CD4-positive, alpha-beta T cell (primary cell): ENCODE measurements at places on chromosomes 13 and 19.

DNA sequence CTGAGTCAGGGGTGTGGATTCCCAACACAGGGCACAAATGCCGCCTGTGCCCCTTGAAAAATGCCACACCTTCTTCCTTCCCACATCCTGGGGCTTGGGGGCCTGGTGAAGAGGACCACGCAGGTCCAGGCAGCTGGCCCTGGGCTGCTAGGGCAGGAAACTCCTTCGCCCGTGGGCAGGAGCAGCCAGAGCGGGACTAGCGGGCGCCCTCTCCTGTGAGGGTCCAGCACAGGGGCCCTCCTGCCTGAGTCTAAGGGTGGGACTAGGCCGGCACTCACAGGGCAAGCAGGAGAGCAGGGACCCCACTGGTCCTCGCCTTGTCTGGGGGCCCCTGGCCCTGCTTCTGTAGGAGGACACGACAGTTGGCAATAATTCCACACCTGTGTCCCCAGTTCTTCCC lies 7.5 kb upstream of the CEBPA start:
- no peak for DNase-seq

DNA sequence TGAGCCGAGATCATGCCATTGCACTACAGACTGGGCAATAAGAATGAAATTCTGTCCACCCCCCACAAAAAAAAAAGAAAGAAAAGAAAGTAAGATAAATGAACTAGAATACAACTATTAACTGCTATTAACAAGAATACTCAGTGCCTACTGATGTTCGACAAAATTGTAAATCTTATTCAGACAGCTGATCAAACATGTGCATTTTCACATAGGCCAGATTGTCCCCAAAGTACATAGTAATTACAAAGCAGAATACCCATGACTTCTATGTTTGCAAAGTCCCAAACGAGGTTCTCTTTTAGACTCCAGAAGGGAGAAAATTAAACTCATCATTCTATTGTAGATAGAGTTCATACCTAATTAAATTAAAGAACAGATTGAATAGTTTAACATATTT lies 113.4 kb downstream of the UFM1 start:
- no peak for DNase-seq

- DNase-seq: no peak
Observed at GRCh38 chr13:49625392-49626079, 2.8 kb upstream of the ARL11 start.

DNA sequence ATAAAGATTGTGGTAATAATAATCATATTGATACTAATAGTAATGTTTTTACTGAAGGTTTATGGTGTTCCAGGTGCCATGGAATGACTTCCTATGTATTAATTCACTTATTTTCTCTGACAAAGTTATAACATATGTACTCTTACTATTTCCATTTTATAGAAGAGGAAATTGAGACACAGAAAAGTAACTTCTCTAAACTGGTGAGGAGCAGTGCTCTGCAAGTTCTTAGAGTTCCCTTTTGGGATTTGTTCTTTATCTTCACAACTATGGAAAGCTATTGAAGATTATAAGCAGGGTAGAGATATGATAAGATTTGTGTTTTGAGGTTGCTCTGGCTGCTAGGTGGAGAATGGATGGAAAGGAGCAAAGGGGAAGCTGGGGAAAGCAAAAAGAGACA lies 83.9 kb upstream of the OLFM4 start:
- DNase-seq: no peak

GRCh38 chr19:28497137-28497536 lies 715.8 kb downstream of the UQCRFS1 start:
- DNase-seq: no peak

DNA sequence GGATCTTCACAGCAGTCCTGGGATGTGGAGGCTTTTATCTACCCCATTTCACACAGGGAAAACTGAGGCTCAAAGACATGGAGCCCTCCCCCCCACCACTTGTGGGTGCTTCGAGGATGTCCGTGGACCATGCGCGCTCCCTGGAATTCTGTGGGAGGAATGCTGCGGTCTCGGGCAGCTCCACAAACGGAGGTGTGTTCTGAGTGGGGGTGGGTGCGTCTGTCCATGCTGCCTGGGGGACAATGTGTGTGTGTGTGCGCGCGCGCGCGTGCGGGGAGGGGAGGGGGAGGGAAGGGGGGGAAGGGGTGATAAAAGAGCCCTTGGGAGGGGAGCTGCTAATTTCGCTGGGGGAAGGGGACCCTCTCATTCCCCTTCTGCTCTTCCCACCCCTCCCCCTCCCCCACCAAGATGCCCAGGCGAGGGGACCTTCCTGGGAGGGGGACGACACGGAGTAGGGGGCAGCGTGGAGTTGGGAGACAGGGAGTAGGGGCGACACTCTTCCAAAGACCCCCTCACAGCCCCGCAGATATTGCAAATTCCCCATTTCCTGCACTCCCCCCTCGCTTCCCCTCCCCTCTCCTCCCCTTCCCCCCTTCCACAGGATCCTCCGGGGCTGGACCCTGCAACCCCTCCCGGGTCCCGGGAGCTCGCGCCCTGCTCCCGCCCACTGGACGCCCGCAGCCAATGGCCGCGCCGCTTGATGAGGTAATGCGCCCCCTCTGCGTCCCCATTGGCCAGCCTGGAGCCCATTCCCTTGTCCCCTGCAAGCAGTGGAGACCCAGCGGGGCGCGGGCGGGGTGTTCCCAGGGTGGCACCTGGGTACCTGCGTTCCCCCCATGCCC lies 18.9 kb upstream of the ZNRF4 start:
- no peak for DNase-seq

DNA sequence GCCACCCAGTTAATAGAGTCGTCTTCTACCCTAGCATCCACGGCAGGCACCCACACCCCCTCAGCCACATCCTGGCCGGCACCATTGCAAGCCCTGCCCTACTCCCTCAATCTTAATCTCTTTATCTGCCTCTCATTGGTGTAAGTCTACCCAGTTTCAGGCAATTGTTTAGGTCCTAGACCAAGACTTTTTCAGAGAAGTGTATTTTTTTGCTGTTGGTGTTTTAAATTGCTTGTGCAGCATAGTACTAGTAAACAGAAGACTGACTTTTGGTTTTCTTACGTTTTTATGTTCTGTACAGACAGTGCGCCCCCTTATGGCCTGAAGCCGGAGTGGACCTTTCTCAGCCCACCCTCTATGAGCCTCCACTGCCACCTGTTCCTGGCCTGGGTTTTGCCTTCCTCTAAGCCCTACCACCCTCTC lies 2.3 kb upstream of the LCP1 start:
- peak; percentile 64 for DNase-seq

- no peak for DNase-seq
Observed at GRCh38 chr19:50796634-50797428, 6.6 kb downstream of the ACP4 start.

DNA sequence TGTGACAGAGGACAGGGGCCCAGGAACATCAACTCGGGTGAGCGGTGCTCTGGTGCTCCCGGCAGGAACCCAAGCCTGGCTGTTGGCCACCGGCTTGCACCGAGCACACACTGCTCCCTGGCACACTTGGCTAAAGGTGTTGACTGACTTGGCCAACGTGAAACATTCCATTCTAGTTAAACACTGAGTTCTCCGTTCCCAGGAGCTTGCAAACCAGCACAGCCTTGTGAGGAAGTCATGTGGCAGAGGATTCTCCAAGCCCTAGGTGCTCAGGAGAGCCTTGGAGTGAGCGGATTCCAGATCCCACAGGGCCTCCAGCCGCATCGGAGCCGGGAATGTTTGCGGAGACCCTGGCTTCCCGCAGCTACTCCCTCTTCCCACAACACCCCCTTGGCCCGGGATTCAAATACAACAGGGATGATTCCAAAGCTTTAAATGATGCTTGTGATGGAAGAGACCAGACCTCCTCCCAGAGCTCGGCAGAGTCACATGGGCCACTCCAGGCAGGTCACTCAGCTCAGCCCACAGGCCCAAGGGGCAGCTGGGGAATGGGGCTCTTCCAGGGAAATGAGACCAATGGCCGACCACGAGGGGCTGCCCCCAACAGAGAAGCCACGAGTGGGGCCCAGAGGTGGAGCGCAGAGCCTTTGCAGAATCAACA lies 2.9 kb downstream of the C13orf46 start:
- no peak for DNase-seq

- DNase-seq: no peak
Observed at GRCh38 chr13:46953331-46953730, 56.5 kb upstream of the HTR2A start.

GRCh38 chr13:109810761-109811510 lies 24.6 kb upstream of the IRS2 start:
- no peak for DNase-seq

- peak; percentile 60 for DNase-seq
Observed at GRCh38 chr13:41356786-41357185, 45.7 kb downstream of the NAA16 start.

DNA sequence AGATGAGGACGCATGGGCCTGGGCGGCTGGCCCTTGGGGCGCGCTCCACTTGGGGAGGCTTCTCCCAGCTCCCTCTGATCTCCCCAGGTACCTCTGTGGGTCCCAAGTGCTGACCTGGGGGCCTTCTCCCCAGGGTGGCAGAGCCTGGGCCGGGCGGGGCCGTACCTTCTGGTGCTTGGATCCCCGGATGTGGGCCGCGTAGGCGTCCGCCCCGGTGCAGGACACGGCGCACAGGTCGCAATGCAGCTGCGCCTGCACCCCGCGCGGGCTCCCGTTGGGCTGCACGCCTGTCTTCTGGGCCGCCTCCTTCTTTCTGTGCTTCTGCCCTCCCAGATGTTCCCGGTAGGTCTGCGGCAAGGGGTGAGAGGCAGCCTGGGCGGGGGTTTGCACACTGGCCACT lies 41.1 kb upstream of the MATK start:
- no peak for DNase-seq

DNA sequence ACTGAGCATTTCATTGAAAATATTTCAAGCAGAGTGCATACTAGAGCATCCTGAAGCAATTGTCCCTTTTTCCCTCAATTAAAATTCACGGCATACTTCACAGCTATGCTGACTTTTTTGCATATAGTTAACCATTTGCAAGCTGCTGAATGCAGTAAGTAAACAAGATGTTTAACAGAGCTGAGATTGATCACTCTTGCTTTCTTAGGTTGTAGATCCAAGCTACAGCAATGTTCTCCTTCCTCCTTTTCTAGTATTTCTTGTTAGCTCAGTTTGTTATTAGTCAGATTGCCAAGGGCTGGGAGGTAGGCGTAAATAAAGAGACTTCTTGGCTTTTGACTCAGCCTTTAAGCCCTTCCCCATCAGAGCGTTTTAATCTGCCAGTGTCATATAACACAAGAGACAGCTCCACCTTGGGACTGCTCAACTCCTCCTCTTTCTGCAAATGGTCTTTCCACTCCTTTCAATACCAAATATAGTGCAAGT lies at the start of gene SLITRK6:
Gene SLITRK6 (minus strand): TSS at position 323 of the 486 bp plus-strand sequence. CDS start 2,911 bp downstream, outside the sequence.
- DNase-seq: no peak

DNA sequence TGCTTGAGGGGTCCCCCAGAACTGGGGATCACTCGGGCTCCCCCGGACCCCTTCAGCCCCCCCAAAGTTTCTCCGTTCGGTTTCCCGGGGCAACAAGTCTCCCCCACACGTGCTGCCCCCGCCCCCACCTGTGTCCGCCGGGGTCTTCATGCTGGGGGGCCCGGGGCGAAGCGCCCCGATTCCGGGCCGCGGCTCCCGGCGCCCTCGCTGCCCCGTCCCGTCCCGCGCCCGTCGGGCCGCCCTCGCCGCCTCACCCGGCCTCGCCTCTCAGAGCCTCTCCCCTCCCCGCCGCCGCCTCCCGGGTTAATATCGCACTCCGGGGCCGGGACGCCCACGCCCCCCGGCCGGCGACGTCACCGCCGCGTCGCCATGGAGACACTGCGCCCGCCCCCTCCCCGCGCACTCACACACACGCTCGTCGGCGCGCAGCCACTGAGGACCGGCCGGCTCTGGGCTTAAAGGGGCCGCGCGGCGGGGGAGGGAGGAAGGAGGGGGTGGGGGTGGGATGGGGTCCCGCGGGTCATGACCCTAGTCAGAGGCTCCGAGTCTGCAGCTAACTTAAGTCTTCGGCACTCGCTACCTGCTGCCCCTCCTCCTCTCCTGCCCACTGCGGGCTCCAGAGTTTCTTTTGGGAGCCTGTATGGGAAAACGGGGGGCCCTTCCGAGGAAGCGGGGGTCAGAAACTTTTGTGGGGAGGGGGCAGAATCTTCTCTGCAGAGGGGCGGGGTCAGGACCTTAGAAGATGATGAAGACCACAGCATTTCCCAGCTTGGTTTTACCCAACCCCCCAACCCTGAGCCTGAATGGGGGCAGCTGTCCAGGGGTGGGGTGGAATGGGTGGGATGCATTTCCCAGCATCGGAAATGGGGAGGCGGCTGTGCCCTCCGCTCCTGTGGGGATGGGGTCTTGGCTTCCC lies at the start of gene ERF:
Gene ERF (minus strand): TSS at position 279 of the 916 bp plus-strand sequence. CDS start 129 bp downstream, at position 150.
- peak; percentile 91 for DNase-seq

GRCh38 chr19:3931041-3931440 lies 1.8 kb upstream of the NMRK2 start:
- no peak for DNase-seq

DNA sequence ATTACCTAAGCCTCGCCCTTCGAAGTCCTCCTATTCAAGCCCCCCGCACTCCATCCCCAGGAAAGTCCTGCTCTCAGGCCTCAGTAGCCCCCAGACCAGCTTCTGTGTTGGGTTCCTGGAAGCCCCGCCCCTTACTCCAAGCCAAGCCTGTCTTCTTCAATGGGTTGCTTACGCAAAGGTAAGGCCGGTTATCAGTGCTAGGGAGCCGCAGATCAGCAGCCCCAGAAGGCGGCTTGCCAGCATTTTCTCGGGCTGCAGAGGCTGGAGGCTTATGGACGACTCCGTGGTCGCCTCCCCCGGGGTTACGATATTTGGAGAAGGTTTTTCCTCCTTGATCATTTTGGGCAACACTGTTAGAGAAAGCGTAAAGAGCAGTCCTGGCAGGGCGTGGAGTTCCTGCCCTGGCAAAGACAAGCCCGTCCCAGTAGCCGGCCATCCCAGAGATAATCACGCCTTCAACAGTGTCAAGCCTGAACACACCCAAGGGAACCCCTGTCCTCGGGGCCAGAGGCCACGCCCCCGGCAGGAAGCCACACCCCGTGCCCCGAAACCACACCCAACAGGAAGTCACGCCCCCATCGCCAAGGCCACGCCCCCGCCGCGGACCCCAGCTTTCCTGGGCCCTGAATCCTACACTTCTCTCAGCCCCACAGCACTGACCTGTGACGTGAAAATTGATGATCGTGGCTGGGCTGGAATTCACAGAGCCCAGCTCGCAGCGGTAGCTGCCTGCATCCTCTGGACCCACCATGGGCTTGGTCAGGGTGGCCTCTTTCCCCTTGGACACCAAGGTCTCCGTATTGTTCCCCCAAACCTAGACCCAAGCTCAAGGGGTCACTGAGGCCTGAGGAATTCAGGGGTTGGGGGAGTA lies 954 bp upstream of the RASIP1 start:
- DNase-seq: peak; percentile 28

DNA sequence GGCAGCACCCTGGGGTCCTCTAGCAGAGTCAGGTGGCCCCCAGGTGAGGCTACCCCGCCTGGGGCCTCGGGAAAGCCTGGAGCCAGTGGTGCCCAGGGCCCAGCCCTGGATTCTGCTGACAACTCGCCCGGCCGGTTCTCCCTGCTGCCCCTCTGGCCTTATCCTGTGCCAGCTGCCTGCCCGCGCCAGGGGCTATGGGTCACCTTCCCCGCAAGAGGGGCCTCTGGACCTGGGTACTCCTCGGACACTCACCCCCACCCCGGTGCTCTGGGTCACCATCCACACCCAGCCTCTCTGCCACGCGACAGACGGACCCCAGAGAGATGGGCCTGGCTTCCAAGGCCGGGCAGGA lies 24.0 kb downstream of the ZBTB7A start:
- DNase-seq: no peak

- DNase-seq: no peak
Observed at GRCh38 chr13:22107549-22107948, 436.7 kb downstream of the FGF9 start.
